Stimulated activated CD8-positive, alpha-beta memory T cell treated with anti-CD3 and anti-CD28 coated beads, Interleukin-7, amount 100 ng/mL, for 48 hours (primary cell): ENCODE measurements at places on chromosomes 13 and 19.

DNA sequence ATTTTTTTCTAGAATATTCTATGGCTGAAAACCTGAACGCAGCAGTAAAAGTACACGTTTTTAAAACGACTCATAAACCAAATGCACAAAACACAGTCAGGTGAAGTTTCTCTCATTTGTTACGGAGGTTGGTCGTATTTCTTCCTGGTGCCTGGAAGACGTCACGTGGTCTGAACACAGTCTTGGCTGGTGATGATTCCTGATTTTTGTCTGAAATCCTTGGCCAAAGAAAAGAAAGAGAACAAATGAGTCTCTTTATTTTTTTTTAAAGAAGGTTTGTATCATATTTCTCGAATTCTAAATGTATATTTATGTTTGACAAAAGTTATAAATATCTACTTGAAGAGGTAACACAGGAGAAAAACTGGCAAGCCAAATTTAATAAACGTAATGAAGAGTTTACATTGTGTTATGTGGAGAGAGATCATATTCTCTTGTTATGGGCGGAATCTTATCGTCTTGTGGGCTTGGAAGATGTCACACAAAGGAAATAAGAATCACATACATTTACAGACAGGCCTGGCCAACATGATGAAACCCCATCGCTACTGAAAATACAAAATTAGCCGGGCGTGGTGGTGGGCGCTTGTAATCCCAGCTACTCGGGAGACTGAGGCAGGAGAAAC, 10.0 kb upstream of the PNMA8A start:
- no peak for DNase-seq

DNA sequence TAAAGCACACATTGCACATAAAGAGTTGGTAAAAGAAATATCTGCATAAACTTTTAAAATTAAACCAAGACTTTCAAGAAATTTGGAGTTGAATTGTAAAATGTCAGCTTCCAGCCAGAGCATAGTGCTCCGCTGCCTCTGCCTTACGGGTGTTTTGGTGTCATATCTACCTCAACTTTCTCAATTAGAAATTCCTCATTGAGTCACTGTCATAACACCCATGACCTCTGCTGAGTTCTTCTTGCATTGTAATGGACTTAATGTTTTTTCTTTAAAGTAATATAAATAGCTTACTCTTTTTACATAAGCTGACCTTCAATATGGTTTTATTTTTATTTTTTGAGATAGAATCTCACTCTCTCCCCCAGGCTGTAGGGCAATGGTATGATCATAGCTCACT, 551.0 kb upstream of the NBEA start:
- no peak for DNase-seq

- DNase-seq = no peak
These were observed 10.9 kb downstream of the GARRE1 start for GRCh38 chr19:34265221-34265650.

- no peak for DNase-seq
These were observed 7.6 kb downstream of the F7 start for GRCh38 chr13:113112893-113113845.

DNA sequence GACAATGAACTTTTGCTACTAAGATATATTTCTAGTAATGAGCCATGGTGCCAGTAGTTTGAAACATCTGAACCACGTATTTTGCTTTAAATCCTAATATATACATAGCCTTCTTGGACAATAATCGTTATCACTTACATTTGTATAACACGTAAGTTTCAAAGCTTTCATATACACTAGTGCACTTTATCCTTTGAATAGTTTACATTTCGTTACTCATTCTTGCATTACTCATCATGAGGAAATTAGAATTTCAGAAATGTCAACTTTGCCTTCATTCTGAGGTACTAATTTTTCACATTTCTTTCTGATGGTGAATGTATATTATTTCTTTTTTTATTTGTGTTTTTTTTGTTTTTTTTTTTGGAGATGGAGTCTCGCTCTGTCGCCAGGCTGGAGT, 5.8 kb downstream of the KBTBD7 start:
- no peak for DNase-seq

DNA sequence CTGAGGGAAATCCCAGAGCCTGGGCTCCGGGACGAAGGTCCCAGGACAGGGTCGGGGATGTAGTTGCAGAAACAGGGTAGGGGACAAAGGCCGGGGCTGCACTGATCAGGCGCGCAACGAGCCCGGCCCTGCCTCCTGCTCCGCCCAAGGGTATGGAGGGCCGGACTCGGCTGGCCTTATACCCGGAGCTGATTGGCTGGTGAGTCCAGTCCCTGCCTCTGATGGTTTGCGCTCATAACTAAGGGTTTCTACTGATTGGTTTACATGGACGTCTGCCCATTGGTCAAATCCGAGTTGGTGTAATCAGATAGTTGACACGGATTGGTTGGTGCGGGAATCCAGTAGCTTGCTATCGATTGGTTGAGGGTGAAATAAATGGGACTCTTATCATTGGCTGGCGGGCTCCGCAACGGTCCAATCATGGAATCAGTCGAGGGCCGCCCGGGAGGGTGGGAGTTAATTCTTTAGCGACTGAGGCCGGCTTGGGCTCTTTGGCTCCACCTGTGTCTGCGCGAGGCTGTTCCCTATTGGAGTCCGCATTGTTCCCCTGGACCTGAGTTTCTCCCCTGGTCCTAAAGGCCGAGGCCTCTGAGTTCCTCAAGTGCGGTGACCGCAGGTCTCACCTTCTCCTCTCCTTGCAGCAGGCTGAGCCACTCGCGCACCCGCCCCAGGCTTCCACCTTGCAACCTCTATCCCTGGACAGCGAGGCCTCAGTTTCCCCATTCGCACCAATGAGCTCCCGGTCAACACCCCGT, 570 bp upstream of the MPND start:
- DNase-seq = peak; percentile 77

DNA sequence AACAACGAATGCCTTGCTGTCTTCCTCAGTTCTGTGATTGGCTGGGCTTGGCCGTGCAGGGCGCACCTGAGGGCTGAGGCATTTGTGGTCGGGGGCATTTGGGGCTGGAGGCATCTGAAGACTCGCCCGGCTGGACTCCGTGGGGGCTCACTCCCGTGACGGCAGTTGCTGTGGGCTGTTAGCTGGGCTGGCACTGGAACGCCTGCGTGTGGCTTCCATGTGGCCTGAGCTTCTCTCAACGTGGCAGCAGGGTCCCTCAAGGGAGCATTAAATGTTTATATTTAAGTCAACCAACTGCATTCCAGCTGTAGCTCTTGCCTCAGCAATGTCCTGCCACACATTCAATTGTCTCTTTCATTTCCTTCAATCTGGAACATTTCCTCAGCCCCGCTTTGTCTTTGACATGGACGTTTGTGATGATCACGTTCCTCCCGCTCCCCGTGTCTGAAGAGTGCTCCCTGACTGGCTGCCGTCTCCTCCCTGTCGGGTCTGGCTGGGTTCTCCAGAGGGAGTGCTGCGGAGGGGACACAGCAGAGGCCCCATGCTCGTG, 21.0 kb downstream of the CCDC8 start:
- no peak for DNase-seq

GRCh38 chr13:31351376-31351775, 151.6 kb downstream of the B3GLCT start:
- DNase-seq = no peak

GRCh38 chr13:52353193-52353592, 52.8 kb downstream of the THSD1 start:
- DNase-seq = no peak

DNA sequence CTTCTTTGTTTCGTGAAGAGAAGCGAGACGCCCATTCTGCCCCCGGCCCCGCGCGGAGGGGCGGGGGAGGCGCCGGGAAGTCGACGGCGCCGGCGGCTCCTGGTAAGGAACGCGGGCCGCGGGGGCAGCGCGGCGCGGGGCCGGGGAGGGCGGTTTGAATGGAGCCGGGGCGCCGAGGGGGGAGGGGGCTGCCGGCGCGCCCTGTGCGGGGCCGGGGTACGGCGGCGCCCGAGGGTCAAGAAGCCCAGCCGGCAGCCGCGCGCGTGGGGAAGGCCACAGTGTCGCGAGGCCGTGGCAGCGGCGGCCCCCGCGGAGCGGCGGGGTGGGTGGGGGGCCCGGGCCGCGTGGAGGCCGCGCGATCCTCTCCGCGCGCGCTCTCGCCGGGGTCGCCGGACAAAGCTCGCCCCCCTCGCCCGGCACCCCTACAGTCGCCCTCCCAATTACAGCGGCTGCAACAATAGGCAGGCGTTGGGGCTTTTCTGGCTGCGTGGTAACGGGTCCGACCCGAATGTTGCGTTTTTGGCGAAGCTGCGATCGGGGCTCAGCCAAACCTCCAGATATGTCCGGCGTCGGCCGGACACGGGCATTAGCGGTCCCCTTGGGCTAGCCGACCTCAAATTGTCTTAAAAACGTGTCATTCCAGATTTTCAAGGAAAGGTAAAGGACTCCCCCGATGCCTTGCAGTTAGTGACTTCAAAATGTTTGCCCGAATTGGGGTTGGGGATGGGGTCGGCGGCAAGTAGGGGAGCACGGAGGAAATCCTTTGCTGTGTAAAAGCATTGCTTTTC, 437 bp downstream of the SMARCA4 start:
- DNase-seq = no peak

DNA sequence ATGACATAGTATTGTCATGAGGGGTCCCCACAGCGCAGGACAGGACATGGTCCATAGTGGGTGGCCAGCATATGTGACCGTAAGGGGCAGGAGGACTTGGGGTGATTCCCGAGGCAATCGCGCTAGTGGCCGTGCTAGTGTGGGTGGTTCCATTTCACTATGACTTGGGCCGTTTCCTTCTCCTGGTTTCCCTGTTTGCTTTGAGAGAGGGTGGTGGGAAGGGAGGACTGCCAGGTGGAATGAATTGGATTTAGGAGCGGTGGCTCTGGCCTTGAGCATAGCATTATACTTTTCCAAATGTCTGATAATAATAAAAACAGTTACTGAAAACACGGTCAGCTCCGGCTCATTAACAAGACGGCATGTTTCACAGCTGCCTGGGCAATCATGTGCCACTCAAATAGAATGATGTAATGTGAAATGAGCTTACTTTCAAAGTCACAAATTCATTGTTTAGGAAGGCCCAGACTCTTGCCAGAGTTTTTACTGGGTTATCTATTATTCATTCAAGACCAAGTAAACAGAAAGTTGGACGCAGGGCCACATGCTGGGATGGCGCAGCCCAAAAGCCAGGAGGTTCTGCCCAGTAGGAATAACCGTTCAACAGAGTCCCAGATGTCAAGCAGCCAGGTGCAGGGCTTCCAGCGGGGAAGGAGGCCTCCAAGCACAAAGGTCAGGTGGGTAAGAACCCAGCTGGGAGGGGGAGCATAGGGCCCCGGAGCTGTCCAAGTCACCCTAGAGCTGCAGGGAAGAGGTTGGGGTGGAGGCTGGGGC, 19.6 kb upstream of the SLC15A1 start:
- DNase-seq = no peak

GRCh38 chr19:33740811-33741396, 55.8 kb upstream of the KCTD15 start:
- no peak for DNase-seq

DNA sequence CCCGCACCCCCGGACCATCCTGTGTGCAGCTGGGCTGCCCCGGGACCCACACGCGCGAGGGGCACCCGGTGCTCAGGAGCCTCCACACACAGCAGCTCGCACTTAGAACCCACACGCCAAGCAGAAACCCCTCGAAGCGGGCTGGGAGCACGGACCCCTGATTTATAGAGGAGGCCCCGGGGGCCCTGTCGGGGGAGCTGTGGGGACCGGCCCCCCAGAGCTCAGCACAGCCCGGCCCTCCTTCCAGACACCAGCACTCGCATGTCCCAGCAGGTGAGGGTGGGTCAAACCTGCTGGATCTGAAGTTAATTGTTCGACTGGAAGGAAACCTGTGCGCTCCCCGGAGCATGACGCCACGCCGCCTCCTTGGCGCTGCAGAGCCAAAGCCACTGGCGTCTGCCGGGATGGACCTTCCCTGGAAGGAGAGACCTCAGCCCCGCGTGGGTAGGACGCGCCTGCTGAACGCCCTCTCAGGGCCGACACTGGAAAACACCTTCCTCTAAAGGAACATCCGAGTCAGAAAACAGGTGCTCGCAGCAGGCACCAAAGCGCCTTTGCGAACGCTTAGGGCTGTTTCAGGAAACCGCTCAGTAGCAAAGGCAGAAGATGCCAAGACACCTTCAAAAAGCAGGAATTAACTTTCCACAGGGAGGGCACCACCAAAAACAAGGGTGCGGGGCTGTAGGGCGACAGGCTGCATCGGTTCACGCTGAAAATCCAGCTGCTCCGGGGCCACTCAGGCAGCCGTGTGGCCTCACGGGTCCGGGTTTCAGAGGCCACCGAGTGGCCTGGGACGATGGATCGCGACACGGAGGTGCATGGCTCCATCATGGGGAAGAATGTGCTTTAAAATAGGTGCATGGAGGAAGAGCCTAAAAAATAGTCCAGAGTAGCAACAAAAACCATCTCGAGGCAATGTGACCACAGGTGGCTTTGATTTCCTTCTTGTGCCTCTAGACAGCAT, 37.8 kb upstream of the GRTP1 start:
- no peak for DNase-seq

DNA sequence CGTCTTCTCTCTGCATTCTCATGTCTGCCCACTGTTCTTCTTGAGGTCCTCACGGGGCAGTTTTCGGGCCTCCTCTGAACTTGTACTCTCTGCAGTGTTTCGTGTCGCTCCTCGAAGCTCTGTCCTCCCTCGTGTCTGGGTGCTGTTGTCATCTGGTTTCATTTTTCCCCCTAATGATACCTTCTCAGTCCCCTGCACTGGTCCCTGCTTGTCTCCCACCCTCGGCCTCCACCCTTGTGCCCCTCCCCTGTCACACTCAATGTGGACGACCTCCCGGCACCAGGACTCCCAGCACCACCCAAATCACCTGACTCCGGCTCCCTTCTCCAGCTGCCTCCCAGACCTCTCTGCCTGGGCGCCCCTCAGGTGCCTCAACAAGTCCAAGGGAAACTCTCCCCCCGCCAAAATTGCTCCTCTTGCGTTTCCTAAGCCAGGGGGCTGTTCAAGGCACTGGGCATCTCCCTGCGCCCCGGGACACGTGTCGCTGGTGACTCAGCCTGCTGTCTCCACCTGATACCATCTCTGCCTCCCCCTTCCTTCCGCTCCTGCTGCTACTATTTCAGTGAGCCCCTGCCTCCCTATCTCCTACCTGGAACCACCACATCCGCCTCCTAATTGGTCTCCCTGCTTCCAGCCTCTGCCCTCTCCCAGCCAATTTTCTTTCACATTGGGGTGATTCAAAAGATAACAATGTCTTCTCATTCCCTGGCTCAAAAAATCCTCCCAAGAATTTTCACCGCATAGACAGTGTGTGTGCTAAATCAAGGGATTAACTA, 49.5 kb downstream of the RFX2 start:
- no peak for DNase-seq

GRCh38 chr19:6424195-6424938, at the start of gene KHSRP:
Gene KHSRP (minus strand): TSS chr19:6424811. CDS start chr19:6424701, 110 bp downstream.
- DNase-seq = no peak

GRCh38 chr13:92225861-92226260, 827.4 kb downstream of the GPC5 start:
- DNase-seq = no peak

- DNase-seq = no peak
These were observed 6.8 kb downstream of the ADPRHL1 start for GRCh38 chr13:113446488-113446854.
